Activated T-helper 9 cell treated with anti-CD3 and anti-CD28 coated beads, Interleukin-2, amount 50 U/mL, for 16 hours (primary cell): ENCODE measurements at places on chromosomes 5 and 9.

DNA sequence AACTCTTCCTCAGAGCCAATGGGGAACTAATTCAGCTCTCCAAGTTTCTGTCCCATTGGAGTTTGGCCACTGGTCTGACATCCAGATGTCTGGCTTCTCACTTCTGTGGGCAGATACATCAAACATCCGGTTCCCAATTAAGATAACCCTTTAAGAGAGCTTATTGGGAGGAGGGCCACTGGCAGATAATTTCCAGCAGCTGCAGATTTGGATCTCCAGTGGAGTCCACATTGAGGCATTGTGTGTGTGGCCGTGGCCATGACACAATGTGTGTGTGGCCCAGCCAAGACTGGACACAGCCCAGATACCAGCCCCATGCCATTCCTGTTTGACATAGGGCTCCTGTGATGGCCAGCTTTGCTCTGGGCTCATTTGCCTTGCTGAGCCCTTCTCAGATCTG, 110.5 kb upstream of the MAP1B start:
- no peak for DNase-seq

DNA sequence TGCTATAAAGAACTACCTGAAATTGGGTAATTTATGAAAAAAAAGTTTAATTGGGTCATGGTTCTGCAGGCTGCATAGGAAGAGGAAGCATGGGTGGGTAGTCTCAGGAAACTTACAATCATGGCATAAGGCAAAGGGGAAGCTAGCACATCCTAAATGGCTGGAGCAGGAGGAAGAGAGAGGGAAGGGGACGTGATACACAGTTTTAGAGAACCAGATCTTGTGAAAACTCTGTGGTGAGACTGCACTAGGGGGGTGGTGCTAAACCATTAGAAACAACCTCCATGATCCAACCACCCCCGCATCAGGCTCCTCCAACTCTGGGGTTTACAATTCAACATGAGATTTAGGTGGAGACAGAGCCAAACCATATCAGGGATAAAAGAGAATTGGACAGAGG, 624.2 kb downstream of the PRR16 start:
- DNase-seq, result no peak

DNA sequence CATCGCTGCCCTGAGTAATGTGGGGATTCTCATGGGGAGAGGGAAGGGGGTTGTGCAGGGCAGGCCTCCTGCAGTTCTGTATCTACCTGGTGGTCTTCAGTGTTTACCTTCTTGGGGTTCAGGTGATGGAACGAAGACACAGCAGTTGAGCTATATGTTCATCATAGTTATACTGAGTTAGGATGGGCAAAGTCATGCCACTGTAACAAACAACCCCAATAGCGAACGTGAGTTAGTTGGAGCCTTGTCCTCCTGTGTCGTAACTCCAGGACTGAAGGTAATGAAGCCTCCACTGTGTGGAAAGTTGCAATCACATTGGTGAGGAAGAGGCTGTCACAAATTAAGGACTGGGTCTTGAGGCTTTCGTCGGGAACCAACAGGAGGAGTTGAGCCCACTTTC, 64.4 kb downstream of the DAPK1 start:
- no peak for DNase-seq

GRCh38 chr5:66881480-66882161, 285.4 kb downstream of the MAST4 start:
- DNase-seq, result no peak

DNA sequence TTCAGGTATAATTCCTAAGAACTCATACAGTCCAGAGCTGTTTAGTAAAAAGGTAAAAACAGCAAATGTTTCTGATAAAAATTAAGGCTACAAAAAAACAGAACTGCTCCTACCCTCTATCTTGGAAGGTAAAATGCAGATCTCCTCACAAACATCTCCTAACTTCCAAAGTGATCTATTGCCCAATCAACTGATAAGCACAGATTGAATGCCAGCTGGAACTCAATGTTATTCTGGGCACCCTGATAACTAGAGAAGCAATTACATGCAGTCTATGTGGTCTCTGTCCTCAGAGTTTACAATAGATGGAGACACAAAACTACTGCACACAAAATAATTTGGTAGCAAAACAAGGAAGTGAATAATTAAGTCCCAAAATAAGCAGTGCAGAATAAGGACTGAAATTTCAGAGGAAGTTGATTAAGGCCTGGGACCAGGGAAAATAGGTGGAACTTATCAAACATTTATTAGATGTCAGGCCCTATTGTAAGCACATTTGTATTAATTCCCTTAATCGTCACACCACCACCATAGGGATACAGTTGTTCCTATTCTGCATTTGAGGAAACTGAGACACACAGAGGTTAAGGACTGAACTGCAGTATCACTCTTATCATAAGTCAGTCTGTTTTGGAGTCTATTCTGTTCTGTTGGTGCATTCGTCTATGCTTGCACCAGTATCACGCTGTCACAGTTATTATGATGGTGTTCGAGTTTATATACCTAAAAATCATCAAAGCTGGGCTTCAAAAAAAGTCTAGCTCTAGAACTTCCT, 102.2 kb upstream of the TARS1 start:
- DNase-seq, result no peak

DNA sequence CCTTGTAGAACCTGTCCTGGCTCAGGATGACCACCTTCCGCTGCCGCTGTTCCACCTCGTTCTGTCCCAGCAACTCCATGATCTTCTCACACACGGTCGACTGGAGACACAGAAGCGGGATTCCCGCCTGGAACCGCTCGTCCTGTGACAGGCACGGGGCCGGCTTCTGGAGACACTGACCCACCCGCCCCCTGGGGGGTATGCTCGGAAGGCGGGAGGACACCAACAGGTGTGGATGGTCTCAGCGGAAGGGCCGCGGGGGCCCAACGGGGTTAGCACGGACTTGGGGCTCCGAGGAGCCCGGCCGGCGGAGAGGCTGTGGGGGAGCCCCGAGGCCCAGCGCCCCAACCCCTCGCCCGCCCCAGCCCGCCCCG, 530 bp downstream of the UCK1 start:
- no peak for DNase-seq

- no peak for DNase-seq
Measured at GRCh38 chr5:39262981-39263380, 43.6 kb upstream of the FYB1 start.

- no peak for DNase-seq
Measured at GRCh38 chr5:16712620-16713019, 95.8 kb upstream of the RETREG1 start.

GRCh38 chr5:126428421-126428820, 5.2 kb downstream of the GRAMD2B start:
- no peak for DNase-seq

DNA sequence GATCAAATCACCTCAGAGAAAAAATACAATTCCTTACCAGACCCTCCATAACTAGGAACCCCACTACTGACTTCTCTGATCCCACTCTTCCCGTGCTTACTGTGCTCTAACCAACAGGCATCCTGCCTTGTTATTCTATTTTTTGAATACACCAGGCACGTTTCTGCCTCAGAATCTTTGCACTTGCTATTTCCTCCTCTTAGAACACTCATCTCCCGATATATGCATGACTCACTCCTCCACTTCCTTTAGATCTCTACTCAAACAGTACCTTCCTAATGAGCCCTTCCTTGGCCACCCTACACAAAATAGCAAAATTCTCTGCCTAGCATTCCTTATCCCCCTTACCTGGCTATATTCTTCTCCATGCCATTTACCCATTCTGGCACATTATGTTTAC, 43.9 kb downstream of the MAPKAP1 start:
- no peak for DNase-seq

DNA sequence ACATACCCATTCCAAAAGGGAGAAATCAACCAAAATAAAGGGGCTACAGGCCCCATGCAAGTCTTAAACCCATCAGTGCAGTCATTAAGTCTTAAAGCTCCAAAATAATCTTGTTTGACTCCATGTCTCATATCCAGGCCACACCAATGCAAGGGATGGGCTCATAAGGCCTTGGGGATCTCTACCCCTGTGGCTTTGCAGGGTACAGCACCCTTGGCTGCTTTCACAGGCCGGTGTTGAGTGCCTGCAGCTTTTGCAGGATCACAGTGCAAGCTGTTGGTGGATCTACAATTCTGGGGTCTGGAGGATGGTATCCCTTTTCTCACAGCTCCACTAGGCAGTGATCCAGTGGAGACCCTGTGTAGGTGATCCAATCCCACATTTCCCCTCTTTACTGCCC, 5.0 kb upstream of the SPINK14 start:
- DNase-seq, result no peak

GRCh38 chr5:181234455-181235306, 9.0 kb downstream of the RACK1 start:
- DNase-seq, result no peak

GRCh38 chr9:95816716-95817115, 58.8 kb upstream of the ERCC6L2 start:
- no peak for DNase-seq

DNA sequence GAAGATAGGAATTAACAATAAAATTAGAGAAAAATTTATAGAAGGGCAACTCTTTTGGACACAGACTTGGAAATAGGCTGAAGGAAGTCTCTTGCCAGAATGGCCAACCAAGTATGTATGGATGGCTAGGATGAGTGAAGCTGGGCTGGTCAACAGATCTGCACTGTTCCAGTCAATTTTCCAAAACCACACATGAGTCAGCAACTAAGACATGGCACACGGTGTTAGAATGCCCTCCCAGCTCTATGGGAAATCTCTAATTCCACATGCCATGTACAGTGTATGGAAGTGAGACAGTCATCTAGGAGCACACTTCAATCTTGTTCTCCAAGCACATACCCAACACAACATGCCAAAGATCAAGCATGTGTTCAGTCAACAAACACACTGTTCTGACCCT, 129.6 kb downstream of the GLIS3 start:
- DNase-seq, result no peak

DNA sequence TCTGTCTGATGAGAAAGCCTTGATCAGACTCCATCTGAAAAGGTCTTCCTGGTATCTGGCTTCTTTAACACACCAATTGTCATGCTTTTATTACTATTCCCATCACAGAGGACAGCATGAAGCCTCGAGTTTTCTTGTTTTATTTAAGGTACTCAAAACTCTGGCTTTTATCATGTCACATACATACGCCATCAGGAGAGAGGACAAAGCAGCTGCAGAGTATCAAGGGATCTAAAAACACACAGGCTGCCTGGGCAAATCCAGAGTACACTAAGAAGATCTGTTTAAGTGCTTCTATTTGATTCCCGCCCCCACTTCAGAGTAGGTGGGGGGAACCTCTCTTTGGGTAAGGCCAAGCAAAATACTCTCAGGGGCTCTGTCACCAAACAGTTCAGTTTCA, 277.2 kb downstream of the SPOCK1 start:
- DNase-seq, result no peak

- DNase-seq, result no peak
Measured at GRCh38 chr5:15683332-15683731, 183.4 kb downstream of the FBXL7 start.

- no peak for DNase-seq
Measured at GRCh38 chr9:115109486-115109885, 8.5 kb downstream of the TNC start.

GRCh38 chr9:78982849-78983248, 588.9 kb upstream of the TLE4 start:
- no peak for DNase-seq

DNA sequence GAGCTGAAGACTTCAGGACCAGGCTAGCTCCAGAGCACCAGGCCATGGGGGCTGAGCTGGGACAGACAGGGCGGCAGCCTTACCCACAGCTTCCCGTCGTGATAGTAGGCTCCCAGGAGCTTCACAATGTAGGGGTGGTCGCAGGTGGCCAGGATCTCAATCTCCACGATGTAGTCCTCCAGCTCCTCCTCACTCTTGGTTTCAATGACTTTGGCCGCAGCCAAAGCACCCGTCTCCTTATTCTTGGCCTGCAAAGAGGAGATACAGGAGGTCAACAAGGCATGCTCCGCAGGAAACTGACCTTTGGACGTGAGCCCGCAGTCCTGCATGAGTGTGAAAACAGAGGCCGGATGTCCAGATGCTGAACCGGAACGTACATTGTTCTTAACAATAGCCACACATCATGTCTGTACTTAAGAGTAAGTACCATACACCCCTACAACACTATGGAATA, 31.5 kb downstream of the STK10 start:
- DNase-seq, result no peak

DNA sequence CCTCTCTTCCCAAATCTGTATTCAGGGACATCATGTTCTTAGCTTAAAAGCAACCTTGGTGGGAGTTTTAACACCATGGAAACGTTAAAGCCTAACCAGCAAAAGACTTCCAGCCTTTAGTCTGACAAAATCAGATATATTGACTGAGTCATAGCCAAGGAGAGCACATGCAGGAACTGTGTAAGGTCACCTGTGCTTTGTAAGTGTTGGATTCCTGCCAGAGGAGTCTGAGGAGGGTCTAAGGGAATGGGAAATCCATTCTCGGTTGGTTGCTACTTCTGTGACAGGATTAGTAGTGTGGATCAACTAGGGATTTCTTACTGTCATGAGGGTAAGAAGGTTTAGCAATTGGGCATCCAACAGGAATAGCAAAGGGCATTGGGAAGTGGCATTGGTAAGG, 142.0 kb upstream of the CHD1 start:
- DNase-seq, result no peak

DNA sequence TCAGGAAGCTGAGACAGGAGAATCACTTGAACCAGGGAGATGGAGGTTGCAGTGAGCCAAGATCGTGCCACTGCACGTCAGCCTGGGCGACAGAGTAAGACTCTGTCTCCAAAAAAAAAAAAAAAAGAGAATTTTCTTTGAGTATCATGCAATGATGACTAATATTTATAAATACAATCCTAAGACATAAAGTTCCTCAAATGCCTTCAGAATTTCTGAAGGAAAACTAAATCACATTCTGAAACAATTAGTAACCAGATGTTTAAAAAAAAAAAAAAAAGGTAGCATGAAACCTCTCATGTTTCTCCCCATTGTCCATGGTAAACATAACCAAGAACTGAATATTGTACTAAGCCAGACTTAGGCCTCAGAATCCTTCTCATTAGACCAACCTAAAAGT, 23.1 kb downstream of the MLLT3 start:
- DNase-seq, result no peak

GRCh38 chr9:16579872-16580432, 290.5 kb downstream of the BNC2 start:
- DNase-seq, result no peak

DNA sequence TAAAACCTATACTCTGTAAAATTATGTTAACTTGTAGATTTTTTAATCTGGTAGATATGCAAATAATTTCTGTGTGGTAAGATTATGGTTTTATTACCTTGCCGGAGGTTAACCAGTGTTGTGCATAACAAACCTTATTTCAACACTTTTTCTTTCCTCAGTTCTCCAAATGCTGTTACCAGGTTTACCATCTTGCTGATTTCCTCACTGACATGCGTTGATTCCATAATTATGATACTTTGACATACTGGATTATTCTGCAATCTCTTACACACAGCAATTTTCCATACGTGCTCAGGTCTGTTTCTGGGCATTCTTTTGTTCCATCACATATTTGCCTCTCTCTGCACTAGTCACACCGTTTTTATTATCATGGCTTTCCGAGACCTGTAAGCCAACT, 77.6 kb downstream of the TTC39B start:
- DNase-seq, result no peak

- no peak for DNase-seq
Measured at GRCh38 chr5:136066661-136067271, 38.0 kb downstream of the TGFBI start.
